ENCODE measurements at places on chromosomes 16 and 17. TPM values are rescaled to one million over a fixed set of nuclear protein-coding genes. Genes with fewer than 3 reads are reported as not detected.

DNA sequence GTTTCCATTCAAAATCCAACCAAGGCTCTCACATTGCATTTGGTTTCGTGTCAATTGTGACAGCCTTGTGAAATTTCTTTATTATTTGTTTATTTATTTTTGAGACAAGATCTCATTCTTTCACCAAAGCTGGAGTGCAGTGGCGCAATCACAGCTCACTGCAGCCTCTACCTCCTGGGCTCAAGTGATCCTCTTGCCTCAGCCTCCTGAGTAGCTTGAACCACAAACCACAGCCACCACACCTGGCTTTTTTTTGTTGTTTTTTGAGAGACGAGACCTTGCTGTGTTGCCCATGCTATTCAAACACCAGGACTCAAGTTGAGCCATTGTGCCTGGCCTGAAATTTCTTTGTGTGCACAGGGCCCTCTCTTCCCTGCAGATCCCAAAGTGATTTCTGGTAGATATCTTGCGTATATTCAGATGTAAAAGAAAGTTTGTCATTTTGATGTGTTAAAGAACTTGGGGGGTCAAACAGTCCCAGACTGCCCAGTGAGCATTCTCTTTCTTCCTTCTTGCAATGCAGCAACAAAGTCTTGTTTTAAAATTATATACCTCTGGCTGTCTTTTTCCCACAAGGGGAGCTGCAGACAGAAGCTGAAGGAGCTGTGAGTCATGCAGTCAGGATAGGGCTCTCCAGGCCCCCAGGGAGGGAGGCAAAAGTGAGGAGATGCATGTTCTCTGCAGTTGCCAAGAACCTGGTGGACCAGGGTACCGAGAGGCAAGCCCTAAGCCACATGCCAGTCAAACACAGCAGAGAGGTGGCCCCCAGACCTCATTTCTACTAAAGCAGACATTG, 15.5 kb upstream of the USP22 start:
- DNase-seq = no peak

Gene KRTAP2-1
- total RNA-seq = not detected

DNA sequence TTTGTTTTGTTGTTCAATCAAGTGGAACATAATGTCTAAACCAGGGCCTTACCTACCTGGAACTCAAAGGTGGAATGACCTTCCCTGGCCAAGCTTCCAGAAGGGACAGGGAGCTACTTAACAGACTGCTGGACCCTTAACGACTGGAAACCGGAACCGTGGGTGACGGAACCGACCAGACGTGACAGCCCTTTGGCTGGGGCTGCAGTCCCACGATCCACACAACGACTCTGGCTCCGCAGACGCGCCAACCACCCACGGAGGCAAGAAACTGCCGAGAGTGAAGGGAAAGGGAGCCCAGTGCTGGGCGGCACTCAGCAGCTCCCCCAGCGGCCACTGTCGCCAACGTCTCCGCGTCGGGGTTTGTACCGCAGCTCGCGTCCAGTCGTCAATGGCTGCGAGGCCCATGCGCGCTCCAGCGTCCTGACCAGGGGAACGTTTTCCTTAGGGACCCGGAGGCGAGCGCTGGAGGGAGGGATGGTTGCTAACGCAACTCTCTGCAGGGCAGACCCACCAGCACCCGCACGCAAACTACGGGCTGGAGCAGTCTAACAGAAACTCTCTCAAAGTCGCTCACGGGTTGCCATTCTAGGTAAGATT, 5.5 kb upstream of the KIF22 start:
- DNase-seq = no peak

DNA sequence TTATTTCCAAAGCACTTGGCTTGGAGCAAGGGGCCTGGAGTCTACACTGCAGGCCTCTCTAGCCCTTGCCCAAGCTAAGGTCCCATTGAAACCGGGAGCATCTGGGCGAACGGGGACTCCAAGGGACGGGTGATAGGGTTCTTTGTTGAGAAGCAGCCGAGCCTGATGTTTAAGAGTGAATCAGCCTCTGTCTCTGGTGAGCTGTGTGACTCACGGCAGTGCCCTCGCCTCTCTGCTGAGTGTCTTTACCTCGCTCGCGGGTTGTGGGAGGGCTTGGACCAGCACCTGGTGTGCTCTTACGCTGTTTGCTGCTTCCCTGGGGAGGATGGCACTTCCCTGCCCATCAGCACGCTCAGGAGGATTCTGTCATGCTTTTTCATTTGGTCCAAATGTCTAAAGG, 1.3 kb downstream of the HGS start:
- no peak for DNase-seq

GRCh38 chr17:6413065-6413464, 21.9 kb downstream of the AIPL1 start:
- no peak for DNase-seq

- no peak for DNase-seq
These were observed 159.1 kb downstream of the WWOX start for GRCh38 chr16:78258375-78259065.

DNA sequence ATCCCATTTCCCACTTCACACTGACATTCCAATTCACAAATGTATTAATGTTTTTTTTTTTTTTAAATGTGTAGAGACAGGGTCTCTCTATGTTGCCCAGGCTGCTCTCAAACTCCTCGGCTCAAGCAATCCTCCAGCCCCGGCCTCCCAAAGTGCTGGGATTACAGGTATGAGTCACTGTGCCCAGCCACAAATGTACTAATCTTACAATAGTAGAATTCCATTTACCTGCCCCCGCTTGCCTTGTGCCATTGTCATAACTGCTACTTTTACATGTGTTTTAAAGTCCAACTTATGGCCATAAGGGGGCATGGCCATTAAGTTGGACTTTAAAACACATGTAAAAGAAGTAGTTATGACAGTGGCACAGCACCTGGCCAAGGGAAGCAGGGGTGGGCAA, 4.6 kb downstream of the MMP28 start:
- no peak for DNase-seq

Measured in thoracic aorta (tissue), 2 donors.